ENCODE measurements at places on chromosomes 16 and 17. TPM values are rescaled to one million over a fixed set of nuclear protein-coding genes. Genes with fewer than 3 reads are reported as not detected.

Gene PHKG2
- polyA plus RNA-seq = 34.9 TPM

DNA sequence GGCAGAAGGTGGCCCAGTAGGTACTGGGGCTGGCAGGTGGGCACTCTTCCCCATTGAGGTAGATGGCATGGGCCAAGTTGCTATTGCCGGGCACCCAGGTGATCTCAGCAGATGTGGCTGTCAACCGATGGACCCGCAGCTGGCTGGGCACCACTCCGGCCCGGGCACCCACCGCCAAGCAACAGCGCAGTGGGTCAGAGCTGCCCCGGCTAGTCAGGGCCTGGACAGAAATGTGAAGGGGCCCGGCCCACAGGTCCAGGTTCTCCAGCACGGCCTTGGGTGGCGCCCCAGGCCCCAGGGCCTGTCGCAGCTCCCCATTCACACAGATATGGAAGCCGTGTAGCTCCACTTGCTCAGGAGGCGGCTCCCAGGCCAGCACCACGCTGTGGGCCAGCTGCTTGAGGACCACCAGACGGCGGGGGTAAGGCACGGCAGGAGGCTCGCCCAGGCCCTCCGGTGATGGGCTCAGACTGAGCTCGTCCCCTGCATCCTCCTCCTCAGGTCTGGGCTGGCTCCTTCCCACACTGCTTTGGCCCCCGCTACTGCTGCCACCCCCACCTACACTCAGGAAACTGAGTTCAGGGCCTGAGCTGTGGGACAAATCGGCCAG lies 16.5 kb downstream of the TSPOAP1 start:
- DNase-seq = no peak

GRCh38 chr16:66800856-66801255 lies 528 bp downstream of the TERB1 start:
- no peak for DNase-seq

GRCh38 chr17:65277576-65277975 lies 140.4 kb downstream of the RGS9 start:
- DNase-seq = no peak

- no peak for DNase-seq
Observed at GRCh38 chr16:49912721-49913120, 56.8 kb upstream of the ZNF423 start.

DNA sequence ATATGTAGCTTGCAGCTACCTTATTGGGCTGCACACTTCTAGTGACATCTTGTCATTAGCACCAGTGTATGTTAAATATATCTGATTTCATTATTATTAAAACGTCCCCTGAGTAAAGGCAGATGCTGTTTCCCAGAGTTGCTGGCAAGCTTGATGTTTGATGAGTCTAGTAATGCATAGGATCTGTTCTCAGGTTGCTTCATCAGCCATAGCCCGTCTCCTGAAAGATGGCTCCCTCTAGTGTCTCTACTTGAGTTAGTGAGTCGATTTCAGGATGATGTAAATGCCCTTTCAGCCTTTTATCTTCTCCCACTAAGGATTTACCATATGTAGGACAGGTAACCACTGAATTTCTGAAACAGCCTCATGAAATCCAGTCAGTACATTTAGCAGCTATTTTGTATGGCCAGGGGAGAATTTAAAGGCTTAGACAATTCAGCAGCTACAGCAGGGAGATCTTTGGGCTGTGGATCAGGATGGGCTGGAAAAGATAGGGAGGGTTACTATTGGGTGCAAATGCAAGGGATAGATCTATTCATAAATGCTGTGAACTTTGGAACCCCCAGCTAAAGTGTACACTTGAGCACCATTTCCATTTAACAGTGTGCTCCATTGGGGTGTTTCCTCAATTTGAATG lies 376.3 kb downstream of the CNTNAP4 start:
- DNase-seq = no peak

GRCh38 chr16:86681031-86681756 lies 102.8 kb downstream of the FOXL1 start:
- DNase-seq = no peak

DNA sequence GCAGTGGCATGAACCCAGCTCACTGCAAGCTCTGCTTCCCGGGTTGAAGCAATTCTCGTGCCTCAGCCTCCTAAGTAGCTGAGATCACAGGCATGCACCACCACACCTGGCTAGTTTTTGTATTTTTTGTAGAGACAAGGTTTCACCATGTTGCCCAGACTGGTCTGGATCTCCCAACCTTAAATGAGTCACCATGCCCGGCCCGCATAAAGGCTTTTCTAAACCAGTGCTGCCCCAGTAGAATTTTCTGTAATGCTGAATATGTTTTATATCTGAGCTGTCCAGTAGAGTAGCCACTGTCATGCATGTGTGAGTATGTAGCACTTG lies 36.9 kb upstream of the WSB1 start:
- no peak for DNase-seq

Gene TAC4
- not detected for polyA plus RNA-seq

Gene MMP28
- 10.3 TPM for polyA plus RNA-seq

Gene C1QTNF8
- polyA plus RNA-seq = not detected

DNA sequence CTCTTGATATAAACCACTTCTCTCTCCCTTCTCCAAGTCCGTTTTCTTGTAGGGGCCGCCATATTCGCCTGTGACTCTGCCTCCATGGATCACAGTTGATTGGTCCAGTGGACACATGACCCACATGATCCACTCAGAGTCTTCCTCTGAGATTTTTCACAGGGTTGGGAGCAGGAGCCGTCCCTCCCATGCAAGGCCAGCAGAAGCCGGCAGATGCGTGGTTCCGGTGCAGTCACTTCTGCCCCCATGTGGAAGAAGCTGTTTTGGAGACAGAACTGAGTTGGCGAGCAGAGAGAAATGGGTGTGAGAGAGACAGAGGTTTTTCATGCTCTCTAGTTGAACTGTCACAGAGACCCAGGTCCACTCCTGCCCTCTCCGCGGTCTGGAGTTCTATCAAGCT lies 83.3 kb downstream of the C16orf95 start:
- peak; percentile 56 for DNase-seq

- DNase-seq = no peak
Observed at GRCh38 chr16:7624871-7625766, 292.5 kb downstream of the RBFOX1 start.

Gene CIBAR2
- not detected for polyA plus RNA-seq

DNA sequence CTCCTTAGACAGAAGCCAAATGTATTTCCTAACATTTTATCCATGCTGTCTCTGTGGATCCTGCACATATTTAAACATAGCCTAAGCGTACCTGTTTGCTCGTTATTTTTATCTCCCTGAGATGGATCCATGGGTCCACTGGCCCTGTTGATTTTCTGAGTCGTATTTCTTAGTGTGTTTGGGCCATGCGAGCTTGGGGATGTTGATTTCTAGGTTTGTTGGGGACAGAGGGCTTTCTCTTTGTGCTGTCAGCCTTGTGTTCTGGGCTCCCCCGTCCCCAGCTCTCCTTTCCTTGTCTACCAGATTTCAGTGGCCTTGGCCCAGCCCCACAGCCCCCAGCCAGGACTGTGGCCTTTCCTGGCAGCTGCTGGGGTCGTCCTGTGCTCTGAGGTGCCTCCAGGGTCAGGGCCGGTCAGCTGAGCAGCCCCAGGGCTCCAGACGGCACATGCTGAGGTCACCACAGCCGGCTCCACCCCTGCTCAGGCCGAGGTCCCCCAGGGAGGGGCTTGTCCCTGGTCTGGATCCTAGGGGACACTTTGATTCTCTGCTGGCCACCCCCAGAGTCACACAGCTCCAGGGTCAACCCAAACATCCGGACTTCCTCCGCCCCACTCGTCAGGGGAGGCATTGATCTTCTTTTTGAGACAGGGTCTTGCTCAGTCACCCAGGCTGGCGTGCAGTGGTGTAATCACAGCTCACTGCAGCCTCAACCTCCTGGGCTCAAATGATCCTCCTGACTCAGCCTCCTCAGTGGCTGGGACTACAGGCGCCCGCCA lies 4.4 kb downstream of the SSTR5 start:
- no peak for DNase-seq

- DNase-seq = no peak
Observed at GRCh38 chr16:14324581-14324980, 253.5 kb downstream of the MRTFB start.

GRCh38 chr17:64418506-64419339 lies 28.1 kb upstream of the PECAM1 start:
- no peak for DNase-seq

- DNase-seq = peak; percentile 85
Observed at GRCh38 chr16:1492923-1493745, at the start of gene TELO2. TSS of gene TELO2 (plus strand) at chr16:1493360. CDS start at chr16:1494282, 922 bp downstream.

DNA sequence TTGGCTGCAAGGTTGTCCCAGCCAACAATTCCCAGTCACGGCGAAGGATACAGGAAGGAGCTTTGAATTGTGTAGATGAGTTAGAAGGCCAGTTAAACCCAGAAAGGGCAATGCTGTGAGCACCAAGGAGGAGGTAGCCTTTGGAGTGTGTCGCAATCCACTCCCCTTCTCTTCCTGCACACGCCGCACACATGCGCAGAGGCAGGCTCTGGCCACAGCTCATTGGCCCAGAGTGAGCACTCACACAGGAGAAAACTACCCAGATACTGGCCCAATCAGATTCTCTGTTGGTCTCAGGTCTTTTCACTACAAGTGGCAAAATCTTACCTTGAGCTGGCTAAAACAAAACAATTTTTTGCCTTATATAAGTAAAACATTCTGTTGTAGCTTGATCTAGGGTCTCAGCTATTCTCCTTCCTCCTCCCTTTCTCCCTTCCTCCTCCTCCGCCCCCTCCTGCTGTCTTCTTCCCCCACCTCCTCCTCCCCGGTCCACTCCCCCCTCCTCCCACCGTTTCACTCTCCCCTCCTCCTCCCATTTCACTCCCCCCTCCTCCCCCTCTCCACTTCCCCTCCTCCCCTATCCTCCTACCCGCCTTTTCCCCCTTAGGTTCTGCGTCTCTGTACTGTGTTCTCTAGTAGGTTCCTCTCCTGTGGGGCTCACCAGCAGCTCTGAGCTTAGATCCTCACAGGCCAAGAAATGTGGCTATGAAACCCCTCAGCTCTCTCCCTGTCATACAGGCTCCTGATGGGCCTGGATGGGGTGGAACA lies 344.9 kb downstream of the CPPED1 start:
- no peak for DNase-seq

GRCh38 chr16:82660966-82661365 lies 34.2 kb downstream of the CDH13 start:
- DNase-seq = no peak

DNA sequence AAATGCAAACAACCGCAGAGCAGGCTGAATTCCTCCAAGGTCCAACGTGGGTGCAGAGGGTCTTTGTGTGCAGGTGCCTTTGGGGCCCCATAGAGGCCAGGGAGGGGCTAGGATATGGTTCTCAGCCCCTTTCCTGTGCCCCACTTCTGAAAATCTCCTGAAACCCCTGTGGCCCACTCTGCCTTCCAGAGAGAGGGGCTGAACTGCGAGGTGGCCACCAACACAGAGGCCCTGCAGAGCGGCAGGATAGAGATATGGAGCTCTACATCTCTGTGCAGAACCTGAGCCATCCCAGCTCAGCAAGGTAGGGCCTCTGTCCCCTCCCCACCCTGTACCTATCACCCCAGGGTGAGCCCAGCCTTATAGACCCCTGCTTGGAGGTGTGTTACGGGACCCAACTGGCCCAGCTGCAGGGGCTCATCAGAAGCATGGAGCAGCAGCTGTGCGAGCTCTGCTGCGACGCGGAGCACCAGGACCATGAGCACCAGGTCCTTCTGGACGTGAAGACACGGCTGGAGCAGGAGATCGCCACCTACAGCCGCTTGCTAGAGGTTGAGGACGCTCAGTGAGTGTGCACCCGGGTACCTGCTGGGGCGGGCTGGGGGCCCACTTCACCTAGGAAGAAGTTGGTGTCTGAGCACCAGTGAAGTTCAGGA lies 5.5 kb downstream of the USP6 start:
- DNase-seq = no peak

All from kidney (tissue), 22 donors.